ENCODE measurements at places on chromosomes 6 and 20.

- peak; percentile 53 for DNase-seq
Measured at GRCh38 chr6:157393669-157394327, 12.8 kb downstream of the ZDHHC14 start.

GRCh38 chr6:113649276-113649675, 207.9 kb upstream of the MARCKS start:
- peak; percentile 91 for DNase-seq

GRCh38 chr6:85185977-85186376, 263.9 kb upstream of the NT5E start:
- DNase-seq, result no peak

DNA sequence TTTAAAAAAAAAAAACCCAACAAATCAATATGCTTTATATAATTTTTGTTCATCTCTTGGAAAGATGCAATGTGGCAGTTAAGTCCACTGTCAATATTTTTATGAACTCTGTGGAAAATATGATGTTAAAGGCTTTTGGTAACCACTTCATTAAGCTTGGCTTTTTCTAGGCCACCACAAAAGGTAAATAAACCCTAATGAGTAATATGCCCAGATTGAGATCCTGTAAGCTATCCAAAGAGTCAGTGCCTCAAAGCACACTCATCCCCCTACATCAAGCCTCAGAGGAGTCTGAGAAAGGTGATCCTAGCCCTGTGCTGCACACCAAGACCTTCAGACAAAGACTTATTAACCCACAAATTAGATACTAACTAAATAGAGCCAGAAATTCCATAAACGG, 121.1 kb downstream of the CDC5L start:
- DNase-seq, result no peak

GRCh38 chr20:49762940-49763766, 49.5 kb upstream of the B4GALT5 start:
- no peak for DNase-seq

- no peak for DNase-seq
Measured at GRCh38 chr6:56875961-56876360, 78.9 kb upstream of the BEND6 start.

GRCh38 chr6:46035242-46035641, 19.6 kb upstream of the CLIC5 start:
- DNase-seq, result no peak

DNA sequence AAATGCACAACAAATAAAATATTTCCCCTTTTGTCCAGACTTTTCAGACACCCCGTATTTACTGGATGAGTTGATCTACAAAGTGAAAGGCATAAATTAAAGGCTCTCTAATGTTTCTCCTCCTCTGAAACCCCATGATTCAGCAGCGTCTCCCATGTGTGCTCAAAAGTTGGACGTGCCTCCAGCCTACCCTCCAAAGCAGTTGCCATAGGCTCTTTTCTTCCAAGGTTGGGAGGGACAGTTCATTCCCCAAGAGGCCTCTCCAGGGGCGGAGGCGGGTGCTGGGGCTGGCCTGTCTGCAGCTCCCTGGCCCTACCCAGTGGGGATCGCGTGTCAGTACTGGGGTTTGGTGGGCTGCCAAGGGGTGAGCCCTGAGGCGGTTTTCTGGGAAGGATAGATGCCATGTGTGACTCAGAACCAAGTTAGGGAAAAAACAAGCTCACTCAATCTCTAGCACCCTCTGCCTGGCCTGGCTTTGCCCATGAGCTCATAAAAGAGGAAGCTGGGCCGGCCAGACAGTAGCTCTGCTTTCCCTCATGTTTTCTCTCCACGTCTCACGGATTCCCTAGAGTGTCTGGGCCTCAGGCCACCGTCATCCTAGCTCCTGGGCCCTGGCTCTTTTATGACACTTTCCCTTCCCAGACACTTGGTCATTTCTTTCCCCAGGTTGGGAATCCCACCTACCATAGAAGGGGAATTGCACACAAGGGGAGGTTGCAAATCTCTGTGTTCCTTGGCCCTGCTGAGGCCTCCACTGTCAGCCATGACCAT, 8.0 kb upstream of the IER3 start:
- peak; percentile 93 for DNase-seq

DNA sequence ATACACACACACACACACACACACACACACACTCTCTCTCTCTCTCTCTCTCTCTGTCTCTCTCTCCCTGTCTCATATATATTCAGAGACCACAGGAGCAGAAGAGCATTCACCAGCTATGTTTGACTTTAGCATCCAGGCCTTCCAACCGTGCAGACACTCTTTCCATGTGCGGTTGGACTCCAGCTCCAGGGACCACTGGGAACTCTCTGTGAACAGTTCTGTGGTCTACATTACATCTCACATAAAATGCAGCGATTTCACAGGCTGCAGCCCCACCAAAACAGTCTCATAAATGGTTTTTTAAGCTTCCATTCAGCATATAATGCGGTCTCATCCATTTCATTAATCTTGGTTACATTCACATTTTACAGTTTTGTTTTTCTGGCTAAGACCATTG, 508.4 kb upstream of the SULF2 start:
- DNase-seq, result no peak

DNA sequence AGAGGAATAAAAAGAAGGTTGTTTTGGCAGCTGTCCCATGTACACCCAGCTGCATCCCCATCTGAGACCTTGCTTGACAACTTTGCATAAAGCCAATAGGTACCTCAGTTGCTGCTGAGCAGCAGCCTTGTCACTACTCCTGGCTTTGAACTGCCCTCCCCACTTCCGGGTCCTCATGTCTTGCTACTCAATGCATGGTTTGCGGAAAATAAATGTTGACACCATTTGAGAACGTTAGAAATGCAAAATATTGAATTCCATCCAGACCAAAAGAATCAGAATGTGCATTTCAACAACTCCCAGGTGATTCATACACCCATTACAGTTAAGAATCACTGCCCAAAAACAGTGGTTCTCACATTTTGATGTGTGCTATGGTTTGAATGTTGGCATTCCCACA, 32.9 kb downstream of the GPX5 start:
- DNase-seq, result no peak

DNA sequence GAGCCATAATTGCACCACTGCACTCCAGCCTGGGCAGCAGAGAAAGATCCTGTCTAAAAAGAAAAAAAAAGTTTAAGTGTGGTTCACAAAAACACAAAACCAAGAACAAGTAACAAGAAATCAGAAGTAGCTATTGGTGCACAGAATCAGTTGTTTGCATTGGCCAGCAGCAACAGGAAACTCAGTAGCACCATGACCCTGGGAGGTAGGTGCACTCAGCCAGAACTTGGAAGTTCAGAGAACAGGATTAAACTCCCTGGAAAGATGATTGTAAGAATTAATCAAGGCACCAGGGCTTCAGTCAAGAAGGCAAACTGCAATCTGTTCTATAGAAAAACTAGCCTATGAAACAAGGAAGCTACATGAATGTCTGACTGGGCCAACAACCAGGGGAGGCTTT, 267.9 kb downstream of the COL12A1 start:
- no peak for DNase-seq

GRCh38 chr6:107707346-107708275, 116.5 kb downstream of the SCML4 start:
- DNase-seq, result no peak

- DNase-seq, result peak; percentile 82
Measured at GRCh38 chr6:136236466-136237293, 13.4 kb downstream of the MTFR2 start.

GRCh38 chr6:44162876-44163625, 4.4 kb downstream of the CAPN11 start:
- no peak for DNase-seq

GRCh38 chr6:156595476-156595875, 181.7 kb upstream of the ARID1B start:
- no peak for DNase-seq

DNA sequence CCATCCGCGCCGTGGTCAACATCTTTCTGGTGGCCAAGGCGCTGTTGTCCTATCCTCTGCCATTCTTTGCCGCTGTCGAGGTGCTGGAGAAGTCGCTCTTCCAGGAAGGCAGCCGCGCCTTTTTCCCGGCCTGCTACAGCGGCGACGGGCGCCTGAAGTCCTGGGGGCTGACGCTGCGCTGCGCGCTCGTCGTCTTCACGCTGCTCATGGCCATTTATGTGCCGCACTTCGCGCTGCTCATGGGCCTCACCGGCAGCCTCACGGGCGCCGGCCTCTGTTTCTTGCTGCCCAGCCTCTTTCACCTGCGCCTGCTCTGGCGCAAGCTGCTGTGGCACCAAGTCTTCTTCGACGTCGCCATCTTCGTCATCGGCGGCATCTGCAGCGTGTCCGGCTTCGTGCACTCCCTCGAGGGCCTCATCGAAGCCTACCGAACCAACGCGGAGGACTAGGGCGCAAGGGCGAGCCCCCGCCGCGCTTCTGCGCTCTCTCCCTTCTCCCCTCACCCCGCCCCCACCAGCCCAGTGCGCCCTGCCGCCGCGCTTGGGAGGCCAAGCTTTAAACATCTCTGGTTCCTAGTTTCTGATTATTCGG, 4.0 kb downstream of the SLC32A1 start:
- DNase-seq, result no peak

GRCh38 chr6:168938546-168938945, 315.1 kb downstream of the THBS2 start:
- no peak for DNase-seq

GRCh38 chr6:146331013-146331412, 212.6 kb upstream of the RAB32 start:
- DNase-seq, result no peak

- no peak for DNase-seq
Measured at GRCh38 chr6:90429713-90430112, 133.1 kb upstream of the BACH2 start.

- no peak for DNase-seq
Measured at GRCh38 chr6:22601984-22602383, 32.6 kb downstream of the HDGFL1 start.

Measured in inflammatory macrophage treated with lipopolysaccharide for 1 hour (primary cell).